Kidney epithelial cell (primary cell): ENCODE measurements at places on chromosomes 16 and 17.

GRCh38 chr16:64297863-64298600, 823.8 kb downstream of the CDH11 start:
- no peak for DNase-seq

DNA sequence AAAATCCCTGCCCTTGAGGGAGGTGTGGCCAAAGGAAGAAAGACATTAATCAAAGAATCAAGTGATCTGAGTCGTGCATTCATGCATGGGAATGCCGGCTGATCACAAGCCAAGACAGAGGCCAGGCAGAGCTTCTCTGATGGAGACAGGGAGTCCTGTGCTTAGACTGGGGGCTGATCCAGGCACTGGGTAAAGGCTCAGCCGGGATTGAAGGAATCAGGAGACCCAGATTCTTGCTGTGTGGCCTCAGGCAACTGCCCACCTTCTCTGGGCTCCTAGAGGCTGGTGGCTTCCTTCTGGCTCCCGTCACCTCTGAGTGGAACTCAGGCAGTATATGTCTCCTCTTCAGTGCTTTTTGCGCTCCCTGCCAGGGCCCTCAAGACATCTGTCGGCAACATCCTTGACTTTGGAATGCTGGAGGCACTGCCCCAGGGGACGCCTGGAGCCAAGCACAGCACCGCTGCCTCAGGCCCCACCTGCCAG, 17.7 kb downstream of the RAI1 start:
- no peak for DNase-seq

GRCh38 chr17:40551879-40552768, 13.1 kb downstream of the CCR7 start:
- peak; percentile 43 for DNase-seq

DNA sequence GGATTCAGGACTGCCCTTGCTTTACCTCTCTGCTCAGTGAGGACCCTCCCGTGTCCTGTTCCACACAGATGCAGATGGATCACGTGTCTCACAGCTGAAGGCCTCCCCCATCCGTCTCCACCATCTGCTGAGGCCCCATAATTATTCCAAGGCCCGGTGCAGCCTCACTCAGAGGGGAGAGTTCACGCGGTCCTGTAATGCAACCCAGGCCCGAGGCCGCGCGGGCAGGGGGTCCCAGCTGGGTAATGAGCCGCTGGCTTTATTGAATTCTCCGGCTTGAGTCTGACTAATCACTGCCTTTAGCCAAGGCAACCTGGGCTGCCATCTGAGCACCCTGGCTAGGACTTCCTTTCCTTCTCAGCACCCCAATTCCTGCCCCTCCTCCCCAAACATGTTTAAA, 4.4 kb upstream of the WFIKKN2 start:
- DNase-seq: no peak

DNA sequence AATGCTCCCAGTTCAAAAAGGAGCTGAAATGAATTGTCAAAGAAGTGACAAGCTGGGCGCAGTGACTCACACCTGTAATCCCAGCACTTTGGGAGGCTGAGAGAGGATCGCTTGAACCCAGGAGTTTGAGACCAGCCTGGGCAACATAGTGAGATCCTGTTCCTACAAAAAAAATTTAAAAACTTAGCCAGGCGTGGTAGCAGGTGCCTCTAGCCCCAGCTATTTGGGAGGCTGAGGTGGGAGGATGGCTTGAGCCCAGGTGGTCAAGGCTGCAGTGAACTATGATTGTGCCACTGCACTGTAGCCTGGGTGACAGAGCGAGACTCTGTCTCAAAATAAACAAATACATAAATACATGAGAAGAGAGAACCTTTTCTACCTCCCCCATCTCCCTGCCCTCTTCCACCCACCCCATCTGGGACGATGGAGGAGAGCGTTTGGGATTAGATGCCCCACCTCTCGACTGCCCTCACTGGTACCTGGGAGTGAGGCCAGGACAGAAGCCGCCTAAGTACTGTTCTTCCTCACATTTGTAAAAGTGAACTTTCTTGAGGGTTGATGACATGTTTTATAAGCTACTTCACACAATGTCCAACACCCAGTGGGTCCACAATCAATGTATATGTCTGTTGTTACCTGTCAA, 2.4 kb downstream of the IL4R start:
- DNase-seq: no peak

GRCh38 chr16:46927273-46927672, 43.1 kb downstream of the GPT2 start:
- DNase-seq: no peak

DNA sequence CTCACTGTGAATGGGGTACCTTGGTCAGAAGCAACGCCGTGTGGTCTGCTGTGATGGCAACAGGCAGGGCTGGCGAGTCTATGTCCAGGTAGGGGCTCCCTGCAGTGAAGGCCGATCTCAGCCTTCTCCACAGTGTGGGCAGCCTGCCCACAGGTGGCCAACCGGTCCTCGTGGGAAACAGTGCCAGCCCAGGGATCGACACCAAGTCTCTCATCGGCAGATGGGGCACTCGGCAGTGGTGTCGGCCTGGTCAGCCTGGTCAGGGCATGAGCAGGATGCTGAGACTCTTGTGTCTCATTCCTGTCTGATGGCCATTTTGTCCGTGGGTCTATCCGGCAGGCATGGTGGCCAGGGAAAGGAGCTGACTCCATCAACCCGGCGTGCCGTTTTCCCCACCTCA, 92.2 kb downstream of the TNFRSF13B start:
- DNase-seq: no peak
